ENCODE measurements at places on chromosomes 7 and 10.

- DNase-seq: no peak
These were observed 258.3 kb upstream of the IMMP2L start for GRCh38 chr7:111820621-111821020.

GRCh38 chr10:11025978-11026377, 8.3 kb downstream of the CELF2 start:
- DNase-seq: no peak

DNA sequence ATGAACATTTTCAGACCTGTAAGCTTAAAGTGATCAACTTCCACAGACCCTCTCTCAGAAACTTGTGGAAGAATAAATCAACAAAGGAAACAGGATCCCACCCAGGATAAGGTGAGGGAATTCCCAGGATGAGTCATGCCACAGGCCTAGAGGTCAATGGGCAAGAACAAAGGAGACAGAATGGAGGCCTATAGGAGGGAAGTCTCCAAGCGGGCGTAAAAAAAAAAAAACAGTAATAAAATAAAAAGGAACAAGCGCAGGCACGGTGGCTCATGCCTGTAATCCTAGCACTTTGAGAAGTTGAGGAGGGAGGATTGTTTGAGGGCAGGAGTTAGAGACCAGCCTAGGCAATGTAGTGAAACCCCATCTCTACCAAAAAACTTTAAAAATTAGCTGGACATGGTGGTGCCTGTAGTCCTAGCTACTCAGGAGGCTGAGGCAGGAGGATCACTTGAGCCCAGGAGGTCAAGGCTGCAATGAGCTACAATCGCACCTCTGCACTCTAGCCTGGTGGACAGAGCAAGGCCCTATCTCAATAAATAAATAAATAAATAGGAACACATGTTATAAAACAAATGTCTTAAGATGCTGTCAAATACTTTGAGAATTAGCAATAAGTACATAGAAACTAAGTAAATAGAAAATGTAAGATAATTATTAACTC, 8.4 kb downstream of the SORBS1 start:
- DNase-seq: no peak

GRCh38 chr7:74289659-74290552, 699 bp downstream of the CLIP2 start:
- no peak for DNase-seq

DNA sequence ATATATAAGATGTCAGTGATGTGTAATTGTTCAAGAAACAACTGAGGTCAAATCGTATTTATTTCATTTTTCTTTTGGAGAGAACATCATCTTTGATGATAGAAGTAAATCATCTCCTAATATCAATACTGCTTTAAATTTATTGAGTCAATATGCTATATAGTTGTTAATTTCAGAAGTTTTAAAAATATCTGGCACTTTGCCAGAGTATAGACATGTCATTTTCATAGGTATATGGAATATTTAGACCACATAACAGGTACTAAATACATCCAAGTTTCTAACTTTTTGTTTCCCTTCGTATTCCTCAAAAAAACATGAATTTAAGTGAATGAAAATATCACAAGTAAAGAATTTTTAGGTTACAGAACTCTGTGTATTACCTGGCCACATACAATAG, 577.8 kb downstream of the ARL4A start:
- no peak for DNase-seq

DNA sequence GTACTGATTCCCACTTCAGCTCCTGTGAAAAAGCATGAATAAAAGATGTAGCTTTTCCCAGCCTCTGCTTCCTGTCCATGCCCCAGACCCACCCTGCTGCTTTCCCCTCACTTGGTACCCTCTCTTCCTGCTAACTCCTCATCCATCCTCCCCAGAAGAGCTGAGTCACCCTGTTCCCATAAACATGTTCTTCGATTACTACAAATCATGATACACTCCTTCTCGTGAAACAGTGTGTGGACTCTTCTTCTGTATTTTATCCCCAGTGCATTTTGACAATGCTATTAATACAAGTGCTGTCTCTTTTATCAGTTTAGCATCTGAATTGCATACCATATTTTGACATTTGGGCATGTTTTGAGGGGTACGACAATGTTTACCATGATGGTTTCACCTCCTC, 45.8 kb upstream of the SORBS1 start:
- DNase-seq: no peak

DNA sequence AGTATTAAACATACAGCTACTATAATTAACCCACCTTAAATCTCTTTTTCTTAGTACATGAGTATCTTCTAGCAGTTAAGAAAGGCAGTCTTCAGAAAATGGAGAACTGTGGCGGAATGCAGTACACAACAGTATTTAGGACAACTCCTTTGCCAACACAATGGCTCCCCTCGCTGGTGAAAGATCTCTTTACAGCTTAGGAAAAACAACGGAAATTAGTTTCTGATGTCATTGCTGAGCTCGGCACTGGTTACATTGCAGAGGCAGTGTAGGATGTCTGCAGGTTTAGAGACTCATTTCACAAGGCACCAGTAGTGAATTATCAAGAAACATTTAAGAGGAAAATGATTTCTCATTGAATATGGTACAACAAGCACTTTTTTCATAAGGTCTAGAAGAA, 43.4 kb downstream of the GLRX3 start:
- DNase-seq: peak; percentile 34

DNA sequence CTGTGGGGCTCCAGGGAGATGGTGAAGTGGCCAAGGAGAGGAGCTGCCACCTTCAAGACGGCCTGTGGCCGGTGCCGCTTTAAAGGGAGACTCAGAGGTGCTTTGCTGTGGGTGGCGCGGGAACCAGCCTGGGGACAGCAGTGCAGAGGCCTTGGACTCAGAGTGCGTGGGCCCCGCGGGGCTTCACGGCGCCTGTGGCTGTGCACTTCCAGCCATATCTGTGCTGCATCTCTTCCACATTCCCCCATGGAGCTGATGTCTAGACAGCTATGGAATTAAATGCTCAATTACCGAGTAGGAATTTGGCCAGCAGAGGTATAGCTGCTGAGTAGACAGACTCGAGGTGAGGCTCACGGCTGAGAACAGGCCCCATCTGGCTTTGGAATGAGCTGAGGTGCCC, 41.7 kb downstream of the HTRA1 start:
- DNase-seq: no peak

- DNase-seq: no peak
These were observed 330.8 kb downstream of the GPAM start for GRCh38 chr10:111852801-111853200.

DNA sequence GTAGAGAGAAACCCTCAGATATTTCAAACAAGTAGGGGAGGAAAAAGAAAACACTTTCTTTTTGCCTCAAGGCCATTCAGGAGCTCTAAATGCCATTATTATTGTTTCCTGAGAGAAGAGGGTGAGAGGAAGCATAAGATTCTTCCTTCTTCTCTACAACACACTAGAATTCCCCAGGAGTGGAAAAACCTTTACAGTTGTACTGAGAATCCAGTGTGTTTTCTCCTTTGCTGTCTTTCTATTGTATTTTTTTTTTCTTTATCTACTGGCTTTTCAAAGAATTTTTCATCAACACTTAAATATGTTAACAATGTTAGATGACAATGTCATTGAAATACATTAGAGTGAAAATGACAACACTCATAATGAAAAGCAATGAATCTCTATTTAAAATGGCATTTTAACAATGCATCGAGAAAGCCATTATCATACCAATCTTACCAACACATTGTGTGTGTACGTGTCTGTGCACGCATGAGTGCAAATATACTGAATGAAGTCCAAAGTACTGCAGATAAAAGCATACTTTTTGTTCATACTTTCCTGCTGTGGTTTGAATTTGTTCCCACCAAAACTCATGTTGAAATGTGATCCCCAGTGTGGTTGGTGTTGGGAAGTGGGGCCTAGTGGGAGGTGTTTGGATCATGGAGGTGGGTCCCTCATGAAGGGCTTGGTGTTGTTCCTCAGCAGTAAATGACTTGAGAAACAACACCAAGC, 24.2 kb upstream of the MACC1 start:
- DNase-seq: peak; percentile 78

DNA sequence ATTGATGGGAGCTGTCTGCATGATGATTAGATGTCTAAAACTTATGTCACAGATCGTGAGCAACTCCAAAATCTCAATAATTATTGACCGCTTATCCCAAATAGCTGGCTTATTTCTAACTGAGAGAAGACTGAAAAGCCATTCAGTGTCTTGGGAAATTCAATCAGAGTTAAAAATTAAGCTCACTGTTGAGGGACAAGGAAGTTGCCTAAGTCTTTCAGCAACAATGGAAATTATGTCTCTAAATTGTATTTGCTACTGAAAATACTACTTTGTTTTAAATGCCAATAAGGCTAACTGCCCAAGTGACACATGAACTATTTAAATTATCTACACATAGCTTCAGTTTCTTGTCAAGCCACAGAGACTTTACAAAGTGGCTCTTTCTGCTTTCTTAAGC, 107.9 kb upstream of the FAM171A1 start:
- DNase-seq: no peak

DNA sequence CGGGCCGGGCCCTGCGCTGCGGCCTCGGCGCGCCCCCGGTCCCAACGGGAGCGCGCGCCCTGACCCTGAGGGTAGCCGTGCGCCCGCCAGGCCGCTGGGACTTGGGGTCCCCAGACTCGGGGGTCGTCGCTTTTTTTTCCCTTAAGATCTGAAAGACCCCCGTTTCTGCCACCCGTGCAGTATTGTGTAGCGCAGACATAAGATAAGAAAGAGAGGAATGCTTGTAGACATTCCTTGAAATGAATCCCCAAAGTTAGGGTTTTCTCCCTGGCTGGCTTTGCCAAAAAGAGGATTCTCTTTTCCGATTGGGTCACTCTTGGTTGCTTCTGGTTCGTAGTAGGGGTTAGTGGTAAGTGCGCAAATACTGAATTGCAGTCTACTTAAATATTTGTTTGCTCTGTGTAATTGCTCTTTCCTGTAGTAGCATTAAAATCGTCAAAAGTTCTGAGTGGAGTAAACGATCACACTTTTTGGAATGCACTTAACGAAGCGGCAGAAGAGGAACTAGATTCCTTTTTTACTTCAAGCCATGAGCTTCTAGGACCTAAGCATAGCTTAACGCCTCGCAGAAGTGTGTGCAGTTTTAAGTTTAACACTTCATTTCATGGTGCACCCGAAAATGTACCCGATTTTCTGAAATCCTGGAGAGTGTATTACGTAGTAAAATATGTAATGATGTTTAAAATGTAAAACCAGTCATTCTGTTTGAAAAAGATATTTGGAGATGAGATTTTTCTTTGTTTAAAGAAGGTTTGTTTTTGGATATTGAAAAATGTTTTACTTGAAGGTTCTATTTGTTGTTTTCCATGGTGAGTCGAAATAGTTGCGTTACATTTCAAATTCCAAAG, 1.3 kb downstream of the CUL1 start:
- no peak for DNase-seq

- no peak for DNase-seq
These were observed 1.3 kb downstream of the PILRA start for GRCh38 chr7:100374601-100375000.

GRCh38 chr10:82738592-82738991, 863.6 kb downstream of the NRG3 start:
- no peak for DNase-seq

GRCh38 chr10:7388602-7389001, 22.2 kb downstream of the SFMBT2 start:
- no peak for DNase-seq

- no peak for DNase-seq
These were observed 21.9 kb downstream of the DNAJB6 start for GRCh38 chr7:157358753-157359096.

DNA sequence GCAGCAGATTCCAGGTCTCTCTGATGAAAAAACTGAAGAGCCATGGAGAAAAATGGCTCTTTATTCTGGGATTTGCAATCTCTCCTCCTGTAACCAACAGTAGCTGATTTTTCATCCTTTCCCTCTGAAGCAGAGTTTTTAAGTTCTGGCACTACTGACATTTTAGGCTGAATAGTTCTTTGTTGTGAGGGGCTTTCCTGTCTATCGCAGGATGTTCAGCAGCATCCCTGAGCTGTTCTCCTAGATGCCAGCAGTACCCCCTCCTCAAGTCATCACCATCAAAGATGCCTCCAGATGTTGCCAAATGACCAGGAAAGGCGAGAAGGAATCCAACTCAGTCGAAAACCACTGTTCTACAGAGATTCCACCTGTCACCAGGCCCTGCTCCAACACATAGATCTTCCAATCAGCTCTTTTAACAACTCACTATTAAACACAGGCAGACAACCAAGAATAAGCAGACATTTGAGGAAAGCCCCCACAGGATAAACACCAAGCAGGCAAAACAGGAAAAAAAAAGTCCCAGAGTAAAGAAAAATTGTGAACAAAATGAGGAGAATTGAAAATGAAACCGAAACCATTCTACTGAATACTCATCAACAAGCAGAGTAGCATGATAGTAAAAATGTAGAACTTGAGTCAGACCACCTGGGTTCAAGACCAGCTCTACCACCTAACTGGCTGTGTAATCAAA, 124.8 kb downstream of the MPP7 start:
- DNase-seq: no peak

GRCh38 chr10:110650265-110650668, 6.1 kb downstream of the RBM20 start:
- no peak for DNase-seq

- DNase-seq: no peak
These were observed 9.0 kb upstream of the GARS1 start for GRCh38 chr7:30585675-30586074.

- DNase-seq: no peak
These were observed 222.2 kb downstream of the DNAJB6 start for GRCh38 chr7:157558875-157559595.

- no peak for DNase-seq
These were observed 57.2 kb downstream of the ADAM12 start for GRCh38 chr10:126331101-126331500.

- no peak for DNase-seq
These were observed 41.9 kb upstream of the FAM180A start for GRCh38 chr7:135790371-135790977.

- no peak for DNase-seq
These were observed 253.7 kb upstream of the SORCS1 start for GRCh38 chr10:107418085-107418806.

- no peak for DNase-seq
These were observed 426.5 kb downstream of the RPS24 start for GRCh38 chr10:78460204-78460603.

- no peak for DNase-seq
These were observed 246.0 kb upstream of the PHF14 start for GRCh38 chr7:10727636-10728035.

GRCh38 chr10:84204122-84204521, 9.8 kb downstream of the CDHR1 start:
- no peak for DNase-seq

DNA sequence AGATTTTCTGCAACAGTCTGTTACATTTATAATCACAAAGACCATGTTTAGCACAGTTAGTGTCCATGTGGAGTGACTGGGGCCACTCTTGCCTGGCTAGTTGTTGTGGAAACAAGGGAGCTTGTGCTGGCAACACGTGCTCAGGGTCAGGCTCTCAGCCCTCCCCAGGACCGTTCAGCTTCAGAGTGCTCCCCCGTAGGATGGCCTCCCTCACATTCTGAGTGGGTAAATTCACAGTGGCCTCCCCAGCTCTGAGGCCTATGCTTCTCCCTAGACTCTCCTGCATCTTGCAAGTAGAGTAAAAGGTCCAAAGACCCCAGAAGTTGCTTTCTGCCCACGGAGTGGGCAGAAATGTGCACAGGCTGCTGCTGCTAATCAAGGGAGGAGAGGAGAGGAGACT, 122.3 kb downstream of the ADCY1 start:
- no peak for DNase-seq

GRCh38 chr7:55965100-55965470, 700 bp downstream of the NIPSNAP2 start:
- no peak for DNase-seq

- DNase-seq: no peak
These were observed 188.6 kb downstream of the MGMT start for GRCh38 chr10:129655679-129656031.

- no peak for DNase-seq
These were observed 57.1 kb downstream of the FAM107B start for GRCh38 chr10:14717552-14717951.

- DNase-seq: peak; percentile 47
These were observed 86.9 kb downstream of the CPXM2 start for GRCh38 chr10:123804716-123805115.
